ENCODE measurements at places on chromosomes 12 and 14. TPM values are rescaled to one million over a fixed set of nuclear protein-coding genes. Genes with fewer than 3 reads are reported as not detected.
A peak's percentile ranks its signal among the peaks of the same experiment; 100 is the strongest.

DNA sequence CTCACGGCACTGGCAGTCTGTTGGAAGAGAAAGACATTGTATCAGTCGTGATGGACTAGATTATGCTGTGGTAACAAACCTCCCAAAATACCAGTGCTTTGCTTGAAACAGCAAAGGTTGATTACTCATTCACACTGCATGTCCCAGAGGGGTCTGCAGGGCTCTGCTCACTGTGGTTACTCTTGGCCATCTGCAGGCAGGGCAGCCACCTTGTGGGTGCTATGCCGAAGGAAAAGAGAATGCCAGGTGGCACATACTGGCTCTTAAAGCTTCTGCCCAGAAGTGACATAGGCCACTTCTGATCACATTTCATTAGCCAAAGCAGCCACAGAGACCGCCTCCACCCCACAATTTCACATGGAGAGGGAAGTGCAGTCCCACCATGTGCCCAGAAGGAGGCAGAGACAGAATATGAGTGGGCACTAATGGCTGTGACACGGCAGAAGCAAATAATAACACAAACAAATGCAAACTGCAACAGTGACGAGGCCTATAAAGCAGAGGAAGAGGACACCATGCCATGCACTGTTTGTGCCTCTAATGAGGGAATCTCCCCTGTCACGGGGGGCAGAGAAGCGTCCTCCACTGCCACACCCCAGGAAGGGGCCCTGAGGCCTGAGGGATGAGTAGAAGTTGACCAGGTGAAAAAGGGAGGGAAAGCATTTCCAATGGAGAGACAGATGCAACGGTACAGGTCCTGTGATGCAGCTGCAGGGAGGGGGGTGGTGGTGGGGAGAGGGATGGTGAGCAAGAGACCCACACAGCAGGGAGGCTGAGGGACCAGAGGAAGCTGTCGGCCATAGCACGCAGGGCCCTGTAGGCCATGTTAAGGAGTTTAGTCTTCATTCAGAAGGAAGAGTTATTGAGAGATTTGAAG lies 51.7 kb upstream of the KICS2 start:
- no peak for DNase-seq

DNA sequence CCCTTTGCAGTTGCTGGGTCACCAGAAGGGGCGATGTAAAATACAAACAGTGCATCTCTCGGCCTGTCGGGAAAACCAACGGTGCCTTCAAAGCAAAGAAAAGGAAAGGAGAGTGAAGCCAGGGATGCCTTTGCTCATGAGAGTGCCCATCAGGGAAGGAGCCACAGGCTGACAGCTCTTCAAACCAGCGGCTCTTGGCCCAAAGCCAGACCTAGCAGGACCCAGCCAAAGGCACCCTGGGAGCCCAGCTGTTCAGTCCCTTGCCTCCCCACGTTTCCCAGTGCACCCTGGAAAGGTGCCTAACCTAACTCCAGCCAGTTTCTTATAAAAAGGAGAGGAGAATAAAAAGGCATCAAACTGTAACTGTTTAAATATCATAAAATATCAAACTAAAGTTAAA lies 29.2 kb downstream of the PRMT8 start:
- no peak for DNase-seq

DNA sequence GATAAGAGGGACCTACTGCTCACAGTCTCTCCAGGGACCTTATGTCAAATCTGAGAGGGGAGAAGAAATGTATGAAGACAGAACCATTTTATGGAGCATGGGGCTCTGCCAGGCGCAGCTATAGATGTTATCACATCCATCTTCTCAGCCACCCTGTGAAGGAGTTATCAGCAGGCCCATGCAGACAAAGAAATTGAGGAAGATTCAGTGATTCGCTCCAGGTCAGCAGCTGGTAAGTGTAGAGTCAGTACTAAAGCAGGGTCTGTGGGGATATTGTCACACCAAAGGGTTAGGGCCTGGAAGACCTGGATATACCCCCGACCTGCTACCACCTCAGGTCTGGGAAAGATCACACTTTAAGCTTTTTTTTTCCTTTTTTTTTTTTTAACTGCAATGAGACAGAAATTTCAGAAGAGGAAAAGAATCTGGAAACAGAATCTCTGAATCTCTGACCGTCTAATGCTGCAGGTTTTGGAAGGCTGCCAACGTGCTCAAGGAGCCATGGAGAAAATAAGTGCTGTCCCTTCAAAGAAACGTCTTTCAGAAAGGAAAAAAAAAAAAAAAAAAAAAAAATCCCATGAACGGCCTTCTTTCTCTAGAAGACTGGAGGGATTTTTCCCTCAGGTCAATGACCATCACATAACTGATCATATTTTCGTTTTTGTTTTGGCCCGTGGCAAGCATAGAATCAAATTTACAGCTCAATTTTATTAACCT lies 73.3 kb upstream of the PLEKHG7 start:
- no peak for DNase-seq

DNA sequence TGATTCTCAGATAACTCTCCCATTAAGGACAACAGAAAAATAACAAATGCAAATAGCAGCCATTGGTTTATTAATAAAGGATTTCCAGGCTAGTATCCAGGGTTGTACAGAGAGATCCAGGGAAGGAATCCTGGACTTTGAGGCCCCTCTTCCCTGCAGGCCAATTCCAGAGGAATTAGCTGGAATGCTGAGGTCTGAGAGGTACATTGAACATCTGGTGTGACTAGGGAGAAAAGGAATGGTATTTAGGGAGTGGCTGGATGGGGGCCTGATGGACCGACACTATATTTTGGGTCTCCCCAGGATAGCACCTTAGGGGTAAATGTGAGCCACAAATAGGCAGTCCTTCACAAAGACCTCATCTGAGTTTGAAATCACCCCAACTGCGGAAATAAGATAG lies 924.5 kb downstream of the AACS start:
- no peak for DNase-seq

The ANKRD33 gene
- not detected for polyA plus RNA-seq

DNA sequence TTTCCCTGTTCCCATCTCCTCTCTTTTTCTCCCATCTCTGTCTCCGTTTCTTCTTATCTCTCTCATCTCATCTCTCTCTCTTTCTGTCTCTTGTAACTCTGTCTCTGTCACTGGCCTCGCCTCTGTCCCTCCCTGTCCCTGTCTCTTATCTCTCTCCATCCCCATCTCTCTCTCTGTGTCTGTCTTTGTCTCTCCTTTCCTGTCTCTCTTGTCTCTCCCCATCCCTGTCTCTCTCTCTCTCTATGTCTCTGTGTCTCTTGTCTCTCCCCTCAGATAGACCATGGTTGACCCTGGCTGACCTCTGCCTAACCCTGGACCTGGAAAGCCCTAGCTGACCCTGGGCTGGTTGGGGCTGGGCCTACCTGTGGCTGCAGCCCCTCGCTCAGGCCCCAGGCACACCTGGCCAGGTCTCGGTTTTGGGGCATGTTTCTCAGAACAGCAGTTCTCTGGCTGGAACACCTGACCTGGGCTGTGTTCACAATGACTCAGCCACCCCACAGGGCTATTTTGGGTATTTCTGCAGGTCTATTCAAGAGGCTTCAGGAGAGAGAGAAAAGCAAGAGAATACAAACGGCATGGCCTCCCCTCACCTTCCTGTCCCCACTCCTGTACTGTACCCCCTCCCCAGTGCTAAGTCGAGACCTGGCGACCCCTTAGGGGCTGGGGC lies 174.4 kb downstream of the TMEM121 start:
- peak; percentile 48 for DNase-seq

The CDC42BPB gene
- polyA plus RNA-seq: 0.97 TPM
